ENCODE measurements at places on chromosomes 2 and 18. TPM values are rescaled to one million over a fixed set of nuclear protein-coding genes. Genes with fewer than 3 reads are reported as not detected.
A peak's percentile ranks its signal among the peaks of the same experiment; 100 is the strongest.

DNA sequence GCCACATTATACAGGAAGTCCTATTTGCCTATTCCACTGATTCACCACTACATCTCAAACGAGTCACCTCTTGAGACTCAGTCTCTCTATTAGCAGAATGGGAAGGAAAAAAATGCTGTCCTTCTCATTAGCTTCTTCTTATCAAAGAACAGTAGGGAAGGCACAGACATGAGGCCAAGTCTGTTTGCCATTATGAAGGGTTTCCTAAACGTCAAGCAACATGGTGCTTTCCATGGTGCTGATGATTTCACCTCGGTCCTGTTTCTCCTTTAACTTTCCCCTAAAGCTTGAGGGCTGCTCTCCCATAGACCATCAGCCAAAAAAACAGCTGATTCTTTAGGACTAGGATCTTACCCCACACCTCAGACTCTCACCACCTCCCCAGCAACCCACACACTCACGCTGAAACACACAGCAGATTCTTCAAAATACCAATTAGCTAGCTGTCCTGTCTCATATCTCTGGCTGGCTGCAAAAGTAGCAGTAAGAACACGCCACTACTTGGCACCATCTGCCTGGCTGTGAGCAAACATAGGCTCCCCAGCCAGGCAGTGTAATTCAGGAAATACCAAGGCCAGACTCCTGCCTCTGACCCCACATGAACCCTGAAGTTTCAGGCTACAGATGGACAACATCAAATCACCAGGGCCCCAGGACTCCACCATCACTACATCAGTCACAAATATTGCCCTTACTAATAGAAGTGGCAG is 30.5 kb downstream of the GALNT14 start:
- no peak for DNase-seq

GRCh38 chr2:191604154-191604553 is 73.8 kb upstream of the NABP1 start:
- DNase-seq: no peak

DNA sequence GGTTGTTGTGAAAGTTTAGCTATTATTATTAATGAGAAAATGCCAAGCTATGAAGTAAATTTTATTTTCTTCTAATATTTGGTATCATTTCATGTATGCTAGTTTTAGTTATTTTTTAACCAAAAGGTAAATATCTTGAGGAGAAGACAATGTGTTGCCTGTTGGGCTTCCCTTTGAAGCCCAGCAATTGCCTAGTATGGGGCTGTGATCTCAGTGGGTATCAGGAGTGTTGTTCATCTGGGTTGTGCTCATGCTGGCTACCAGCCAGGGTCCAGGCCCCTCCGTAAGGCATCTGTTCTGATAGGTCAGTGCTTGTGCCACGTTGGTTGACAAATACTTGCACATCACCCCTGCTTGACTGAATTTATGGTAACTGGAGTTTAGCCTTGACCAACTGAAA is 38.0 kb upstream of the DARS1 start:
- DNase-seq: peak; percentile 22

DNA sequence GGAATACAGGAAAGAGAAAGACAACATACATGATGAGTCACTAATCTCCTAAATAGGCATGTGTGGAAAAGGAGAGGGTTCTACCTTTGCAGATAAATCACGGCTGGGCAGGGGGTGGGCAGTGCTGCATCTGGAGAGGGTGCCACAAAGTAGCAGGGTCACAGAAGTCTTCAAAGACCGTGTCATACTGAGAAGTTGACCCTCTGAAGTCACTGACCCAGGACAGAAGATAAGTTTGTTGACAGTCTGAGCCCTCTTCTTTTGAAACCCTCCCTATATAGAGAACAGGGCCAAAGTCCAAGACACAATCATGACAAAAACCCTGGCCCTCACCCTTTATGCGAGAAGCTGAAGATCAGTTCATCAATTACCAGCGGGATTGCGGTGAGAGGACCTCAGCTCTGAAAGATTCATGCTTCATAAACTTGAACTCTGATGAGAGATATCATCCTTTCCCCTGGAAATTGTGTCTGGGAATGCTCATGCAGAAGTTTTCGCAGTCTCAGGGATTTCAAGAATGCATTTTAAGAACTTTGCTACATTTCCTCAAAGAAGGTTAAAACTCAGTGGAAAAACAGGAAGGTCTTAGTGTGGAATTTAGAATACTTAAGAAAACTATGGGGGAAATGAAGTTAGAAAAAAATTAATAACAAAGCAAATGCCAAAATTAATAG is 129.5 kb downstream of the FAM124B start:
- DNase-seq: no peak

- DNase-seq: no peak
Measured at GRCh38 chr2:236449167-236449761, 120.4 kb upstream of the ACKR3 start.

Gene SP5
- not detected for polyA plus RNA-seq

Gene AGXT
- polyA plus RNA-seq: not detected

DNA sequence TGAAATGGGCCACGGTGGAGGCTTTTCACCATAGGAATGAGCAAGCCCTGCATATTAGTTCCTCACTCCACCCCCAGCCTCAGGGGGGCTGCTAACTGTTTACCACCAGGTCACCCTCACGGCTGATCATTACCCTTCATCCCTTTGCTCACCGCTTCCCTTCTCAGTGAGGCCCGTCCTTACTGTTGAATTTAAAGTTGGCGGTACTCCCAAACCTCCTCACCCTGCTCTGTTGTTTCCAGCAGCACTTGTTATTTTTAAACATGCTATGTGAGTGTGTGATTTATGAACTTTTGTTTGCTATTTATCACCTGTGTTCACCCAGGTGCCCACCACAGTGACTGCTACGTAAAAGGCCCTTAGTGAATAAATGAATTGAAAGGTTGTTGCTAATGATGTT is 243.6 kb downstream of the ZNF407 start:
- DNase-seq: no peak

GRCh38 chr2:214203214-214203613 is 207.6 kb upstream of the VWC2L start:
- DNase-seq: no peak

- DNase-seq: no peak
Measured at GRCh38 chr2:101290711-101291110, 17.8 kb downstream of the RNF149 start.

- DNase-seq: no peak
Measured at GRCh38 chr2:83051538-83052170, 1407.4 kb downstream of the SUCLG1 start.

Gene FKBP7
- polyA plus RNA-seq: 15.2 TPM

DNA sequence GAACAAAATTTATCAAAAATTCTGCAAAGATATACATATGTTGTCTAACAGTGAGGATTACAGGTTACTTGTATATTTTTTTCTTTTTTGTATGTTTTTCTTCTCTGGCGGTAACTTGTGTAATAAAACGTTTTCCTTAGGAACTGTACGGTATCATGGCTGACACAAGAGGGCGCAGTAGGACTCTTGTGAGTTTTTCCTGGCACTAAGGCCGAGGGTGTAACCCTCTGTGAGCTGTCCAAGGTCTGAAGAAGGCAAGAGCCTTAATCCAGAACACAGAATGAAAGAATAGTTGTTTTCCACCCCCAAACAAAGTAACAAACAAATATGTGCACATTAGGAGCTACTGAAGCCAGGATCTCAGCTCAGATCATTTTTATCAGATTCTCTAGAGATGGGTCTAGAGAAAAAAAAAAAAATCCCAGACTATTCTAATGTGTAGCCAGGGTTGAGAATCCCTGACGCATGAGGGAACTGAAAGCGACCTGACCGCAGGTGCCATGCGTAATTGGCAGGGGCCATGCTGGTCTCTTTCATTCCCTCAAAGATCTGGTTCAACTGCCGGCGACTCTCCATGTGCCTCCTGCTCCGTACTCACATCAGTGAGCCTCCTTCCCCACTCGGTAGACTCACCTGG is 27.0 kb downstream of the TMEM200C start:
- peak; percentile 76 for DNase-seq

Gene SERPINB4
- polyA plus RNA-seq: not detected

DNA sequence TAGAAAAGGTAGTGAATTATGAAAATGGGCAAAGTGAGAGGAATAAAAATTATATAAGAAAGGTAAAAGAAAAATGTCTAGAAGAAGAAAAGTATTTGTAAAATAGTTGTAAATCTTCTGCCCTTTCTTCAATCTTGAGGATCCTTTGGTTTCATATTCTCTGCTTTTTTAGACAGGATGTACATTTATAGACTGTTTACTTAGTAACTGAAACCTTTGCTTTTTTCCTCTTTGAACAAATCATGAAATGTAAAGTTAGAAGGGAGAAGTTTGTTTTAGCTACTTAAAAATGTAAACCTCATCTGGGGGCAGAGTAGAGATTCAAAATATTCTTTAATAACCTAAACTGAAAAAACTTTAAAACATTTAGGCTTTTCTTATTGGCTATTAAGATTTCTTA is 150.4 kb upstream of the ITGA4 start:
- DNase-seq: no peak

DNA sequence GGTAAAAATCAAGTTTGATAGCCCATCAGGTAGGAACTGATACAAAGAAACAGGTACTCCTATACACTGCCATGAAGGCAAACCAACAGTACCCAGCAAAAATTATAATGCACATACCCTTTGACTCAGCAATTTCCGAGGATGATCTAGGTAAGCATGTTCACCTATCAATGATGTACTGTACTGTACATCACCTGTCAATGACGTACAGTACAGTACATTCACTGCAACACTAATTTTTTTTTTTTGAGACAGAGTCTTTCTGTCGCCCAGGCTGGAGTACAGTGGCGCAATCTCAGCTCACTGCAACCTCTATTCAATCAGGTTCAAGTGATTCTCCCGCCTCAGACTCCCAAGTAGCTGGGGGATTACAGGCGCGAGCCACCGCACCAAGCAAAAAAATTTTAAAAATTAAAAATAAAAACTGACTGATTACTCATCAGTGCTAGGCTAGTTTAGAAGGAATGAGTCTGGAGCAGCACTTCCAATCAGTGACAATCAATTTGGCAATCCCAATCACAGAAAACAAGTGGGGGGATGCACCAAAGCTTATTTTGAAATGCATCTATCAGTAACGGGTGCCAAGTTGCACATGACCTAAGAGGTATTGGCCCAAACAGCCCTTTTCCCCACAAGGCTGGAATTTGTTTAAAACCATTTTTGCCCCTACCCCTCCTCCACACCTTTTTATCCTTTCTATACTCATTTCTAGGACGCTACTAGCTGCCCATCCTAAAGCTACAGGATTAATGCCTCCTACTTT is 8.2 kb downstream of the SRSF7 start:
- no peak for DNase-seq

Gene SPC25
- 25.1 TPM for polyA plus RNA-seq
